B cell (primary cell): ENCODE measurements at places on chromosomes 16 and 17. TPM values are rescaled to one million over a fixed set of nuclear protein-coding genes. Genes with fewer than 3 reads are reported as not detected.

Gene CNTNAP1
- polyA plus RNA-seq, result 3.5 and 4.9 TPM in 2 replicates

DNA sequence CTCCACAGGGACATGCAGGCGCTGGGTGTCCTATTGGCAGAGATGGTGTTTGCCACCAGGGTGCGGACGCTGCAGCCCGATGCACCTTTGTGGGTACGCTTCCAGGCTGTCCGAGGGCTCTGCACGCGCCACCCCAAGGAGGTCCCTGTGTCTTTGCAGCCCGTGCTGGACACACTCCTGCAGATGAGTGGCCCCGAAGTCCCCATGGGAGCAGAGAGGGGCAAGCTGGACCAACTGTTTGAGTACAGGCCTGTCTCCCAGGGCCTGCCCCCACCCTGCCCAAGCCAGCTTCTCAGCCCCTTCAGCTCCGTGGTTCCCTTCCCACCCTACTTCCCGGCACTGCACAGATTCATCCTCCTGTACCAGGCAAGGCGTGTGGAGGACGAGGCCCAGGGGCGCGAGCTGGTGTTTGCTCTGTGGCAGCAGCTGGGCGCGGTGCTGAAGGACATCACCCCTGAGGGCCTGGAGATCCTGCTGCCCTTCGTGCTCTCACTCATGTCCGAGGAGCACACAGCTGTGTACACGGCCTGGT, 2.8 kb downstream of the WDR81 start:
- no peak for DNase-seq

DNA sequence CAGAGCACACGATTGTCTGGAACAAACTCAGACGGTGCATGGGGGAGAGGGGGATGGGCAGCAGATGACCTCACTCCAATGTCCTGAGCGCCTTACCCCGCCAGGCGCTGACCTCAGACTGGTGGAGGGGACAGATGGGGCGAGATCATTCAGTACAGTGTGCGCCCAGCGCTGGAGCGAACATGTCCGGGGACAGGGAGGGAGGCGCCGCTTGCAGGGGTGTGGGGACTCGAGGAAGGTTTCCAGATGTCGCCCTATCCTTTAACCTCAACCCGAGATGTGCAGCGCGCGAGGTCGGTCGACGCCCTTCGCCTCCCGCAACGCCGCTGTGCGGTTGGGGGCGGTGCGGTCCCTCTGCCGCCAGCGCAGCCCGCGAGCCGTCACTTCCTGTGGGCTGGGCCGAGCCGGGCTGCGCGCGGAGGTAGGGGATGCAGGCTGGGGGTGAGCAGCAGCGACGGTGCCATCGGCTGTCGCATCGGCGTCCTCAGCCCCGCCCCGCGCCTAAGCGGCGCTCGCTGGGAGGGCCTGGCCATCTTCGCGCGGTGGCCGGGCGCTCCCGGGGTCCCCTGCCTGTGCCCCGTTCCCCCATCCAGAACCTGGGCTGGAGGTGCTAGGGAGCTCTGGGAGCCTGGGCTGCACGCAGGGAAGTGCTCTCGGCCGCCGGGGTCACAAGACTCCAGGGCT, 5.3 kb upstream of the CDR2L start:
- DNase-seq, result peak; percentile 81

Gene SLC5A2
- polyA plus RNA-seq, result 0.43 and 0.69 TPM in 2 replicates

Gene IKZF3
- 63.0 and 64.0 TPM in 2 replicates for polyA plus RNA-seq

GRCh38 chr17:9969301-9969935, 64.3 kb upstream of the RCVRN start:
- DNase-seq, result no peak

Gene TP53TG3D
- 0.28 TPM in 1 of 2 replicates, not detected in the other for polyA plus RNA-seq

DNA sequence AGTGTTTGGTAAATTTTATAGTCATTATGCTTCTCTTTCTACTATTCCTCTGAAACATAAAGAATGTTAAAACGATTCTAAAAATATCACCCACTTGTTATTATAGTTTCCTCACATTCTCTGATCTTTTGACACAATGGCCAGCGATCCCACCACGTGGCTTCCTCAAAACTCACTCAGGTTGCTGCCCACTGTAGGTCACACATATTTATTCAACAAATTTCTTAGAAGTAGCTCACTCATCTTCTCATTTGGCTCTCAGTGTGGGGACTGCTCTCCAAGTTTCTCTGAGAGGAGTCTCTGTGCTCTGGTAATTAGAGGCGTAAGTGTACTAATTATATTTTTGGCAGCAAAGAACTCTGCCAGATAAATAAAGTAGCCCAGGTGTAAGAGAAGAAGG, 465.4 kb downstream of the CDH11 start:
- DNase-seq, result no peak

GRCh38 chr16:69273009-69273408, 38.1 kb upstream of the VPS4A start:
- DNase-seq, result no peak

Gene VASN
- 0.57 and 1.1 TPM in 2 replicates for polyA plus RNA-seq

Gene KRT28
- not detected in 2 replicates for polyA plus RNA-seq

Gene SLC47A1
- 0.30 TPM in 1 of 2 replicates, not detected in the other for polyA plus RNA-seq

Gene SPATA32
- 0.12 and 0.26 TPM in 2 replicates for polyA plus RNA-seq

- peak; percentile 97 for DNase-seq
Observed at GRCh38 chr16:3134338-3135125, at the start of gene ZNF213. TSS of gene ZNF213 (plus strand) at chr16:3135029. CDS start at chr16:3137281, 2,252 bp downstream.

Gene NOTUM
- polyA plus RNA-seq, result not detected in 2 replicates

DNA sequence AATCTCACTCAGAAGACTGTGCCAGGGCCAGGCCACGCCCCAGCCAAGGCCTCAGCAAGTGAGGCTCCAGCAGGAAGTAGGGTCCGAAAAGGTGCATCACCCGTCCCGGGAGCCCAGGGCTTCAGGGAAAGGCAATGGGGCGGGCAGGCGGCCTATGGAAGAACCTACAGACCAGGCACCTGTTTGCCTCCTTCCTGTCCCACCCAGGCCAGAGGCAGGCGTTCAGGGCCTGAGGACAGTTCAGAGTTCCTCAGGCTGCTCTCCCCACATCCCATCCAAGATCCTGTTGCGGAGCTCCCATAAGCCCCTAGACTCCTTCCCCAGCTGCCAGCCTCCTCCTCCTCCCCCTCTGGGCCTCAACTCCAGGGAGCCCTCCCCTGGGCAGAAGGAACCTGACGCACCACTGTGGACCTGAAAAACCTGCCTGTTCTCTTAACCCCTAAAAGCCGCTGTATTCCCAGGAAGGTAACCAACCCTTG, 2.3 kb downstream of the CLUH start:
- DNase-seq, result peak; percentile 48

DNA sequence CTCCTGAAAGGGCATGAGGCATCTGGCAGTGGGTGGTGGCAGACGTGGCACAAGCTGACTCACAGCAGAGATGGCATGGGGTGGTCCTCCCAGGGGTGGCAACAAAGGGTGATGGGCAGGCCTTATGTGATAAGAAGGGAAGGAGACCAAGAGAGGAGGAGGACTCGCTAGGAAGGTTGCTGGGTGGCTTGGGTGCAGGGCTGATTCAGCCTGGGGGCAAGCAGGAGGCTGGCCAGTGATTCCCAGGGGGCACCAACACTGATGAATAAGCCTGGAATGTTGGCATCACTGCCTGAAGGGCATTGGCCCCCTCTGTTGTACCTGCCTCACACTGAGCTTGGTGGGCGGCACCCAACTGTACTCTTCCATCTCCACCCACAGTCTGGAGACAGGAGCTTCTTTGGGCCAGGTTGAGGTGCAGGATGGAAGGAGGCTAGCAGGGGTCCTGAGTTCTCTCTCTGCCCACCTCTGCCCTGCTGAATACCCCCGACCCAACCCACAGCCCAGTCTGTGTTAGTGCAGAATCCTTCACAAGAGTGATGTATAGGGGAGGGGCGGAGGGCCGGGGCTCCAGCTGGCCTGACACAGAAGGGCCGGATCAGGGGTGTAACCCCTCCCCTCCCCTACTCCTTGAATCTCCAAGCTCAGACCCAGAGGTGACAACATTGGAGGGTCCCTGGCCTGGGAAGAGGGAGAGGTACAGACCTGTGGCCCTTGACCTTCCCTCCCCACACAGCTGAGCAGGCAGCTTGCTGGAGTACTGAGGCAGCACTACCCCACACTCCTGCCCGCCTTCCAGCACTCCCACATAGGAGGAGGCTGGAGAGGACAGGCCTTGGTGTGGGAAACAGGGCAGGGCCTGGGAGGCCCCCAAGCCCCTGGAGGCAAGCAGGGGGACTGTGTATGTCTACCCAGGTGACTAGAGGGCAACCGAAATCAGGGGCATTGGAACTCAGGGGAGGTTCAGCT, 2.6 kb downstream of the STAC2 start:
- no peak for DNase-seq

DNA sequence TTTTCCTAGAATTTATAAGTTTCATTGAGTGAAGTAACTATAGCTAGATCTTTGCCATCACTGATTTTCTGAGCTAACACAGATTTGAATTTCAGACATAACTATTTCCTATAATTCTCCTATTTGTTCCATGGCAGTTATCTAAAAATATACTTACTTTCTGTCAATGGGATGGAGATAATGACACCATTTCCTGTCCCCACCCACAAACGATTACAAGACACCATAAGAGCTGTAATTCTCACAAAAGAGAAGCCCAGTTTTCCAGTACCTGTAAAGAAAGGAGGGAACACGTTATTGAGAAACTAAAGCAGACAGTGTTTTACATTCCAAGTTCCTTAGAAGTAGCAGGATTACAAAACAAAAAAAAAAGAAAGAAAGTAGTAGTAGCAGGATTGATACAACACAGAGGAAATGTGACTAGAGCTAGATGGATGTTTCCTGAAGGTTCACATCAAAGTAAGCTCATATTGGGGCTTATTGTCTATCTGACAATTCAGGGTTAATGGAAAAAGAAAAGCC, 110.9 kb upstream of the TOB1 start:
- no peak for DNase-seq

- no peak for DNase-seq
Observed at GRCh38 chr16:78785218-78785617, 685.8 kb downstream of the WWOX start.

Gene RASD1
- 0.82 and 0.95 TPM in 2 replicates for polyA plus RNA-seq

GRCh38 chr16:87143661-87144121, 173.5 kb downstream of the C16orf95 start:
- no peak for DNase-seq
